ENCODE measurements at places on chromosomes 2 and 18.

- DNase-seq = no peak
These were observed 146.6 kb upstream of the NCK2 start for GRCh38 chr2:105597806-105598803.

DNA sequence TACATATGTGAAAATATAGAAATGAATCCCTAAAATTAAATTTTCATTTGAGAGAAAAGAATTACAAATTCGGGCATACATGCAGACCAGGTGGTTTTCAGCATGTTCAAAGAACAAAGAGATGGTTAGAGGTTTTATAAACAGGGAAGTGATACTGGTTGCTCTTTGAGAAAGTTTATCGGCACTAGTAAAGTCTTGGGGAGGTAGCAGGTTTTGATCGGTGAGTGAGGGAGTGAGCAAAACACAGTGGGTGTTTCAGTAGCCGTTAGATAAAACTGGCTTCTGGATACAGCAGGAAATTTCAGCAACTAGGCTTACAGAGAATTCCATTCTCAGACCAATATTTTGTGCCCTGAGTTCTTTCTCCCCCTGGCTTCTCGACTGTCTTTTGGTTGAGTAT is 51.1 kb downstream of the DSC3 start:
- no peak for DNase-seq

DNA sequence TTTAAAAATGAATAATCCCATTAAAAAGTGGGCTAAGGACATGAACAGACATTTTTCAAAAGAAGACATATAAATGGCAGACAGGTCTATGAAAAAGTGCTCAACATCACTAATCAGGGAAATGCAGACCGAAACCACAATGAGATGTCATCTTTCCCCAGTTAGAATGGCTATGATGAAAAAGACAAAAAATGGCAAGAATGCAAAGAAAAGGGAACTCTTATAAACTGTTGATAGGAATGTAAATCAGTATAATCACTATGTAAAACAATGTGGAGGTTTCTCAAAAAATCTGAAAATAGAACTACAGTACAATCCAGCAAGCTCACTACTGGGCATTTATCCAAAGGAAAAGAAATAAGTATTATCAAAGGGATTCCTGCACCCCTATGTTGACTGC is 169.2 kb downstream of the METTL4 start:
- no peak for DNase-seq

GRCh38 chr18:59898609-59899297 is 1.0 kb upstream of the PMAIP1 start:
- DNase-seq = no peak

- DNase-seq = no peak
These were observed 52.2 kb downstream of the CUL3 start for GRCh38 chr2:224532931-224533330.

DNA sequence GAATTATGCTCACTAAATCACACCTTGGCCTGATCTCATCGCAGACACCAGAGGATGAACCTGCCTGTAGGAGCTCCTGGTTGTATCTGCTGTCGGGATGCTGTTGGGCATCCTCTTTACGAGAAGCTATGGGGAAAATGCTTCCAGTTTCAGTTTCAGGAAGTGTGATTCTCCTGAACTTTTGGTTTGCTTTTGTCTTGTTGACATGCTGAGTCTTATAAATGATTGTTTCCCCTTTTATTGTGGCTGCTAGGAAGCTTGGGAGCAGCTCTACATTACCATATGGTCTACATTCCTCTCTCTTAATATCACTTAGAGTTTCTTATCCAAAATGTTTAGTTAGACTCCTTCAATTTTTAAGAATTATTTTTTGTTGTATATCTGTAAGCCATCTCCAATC is 227.5 kb downstream of the MTX2 start:
- DNase-seq = no peak

DNA sequence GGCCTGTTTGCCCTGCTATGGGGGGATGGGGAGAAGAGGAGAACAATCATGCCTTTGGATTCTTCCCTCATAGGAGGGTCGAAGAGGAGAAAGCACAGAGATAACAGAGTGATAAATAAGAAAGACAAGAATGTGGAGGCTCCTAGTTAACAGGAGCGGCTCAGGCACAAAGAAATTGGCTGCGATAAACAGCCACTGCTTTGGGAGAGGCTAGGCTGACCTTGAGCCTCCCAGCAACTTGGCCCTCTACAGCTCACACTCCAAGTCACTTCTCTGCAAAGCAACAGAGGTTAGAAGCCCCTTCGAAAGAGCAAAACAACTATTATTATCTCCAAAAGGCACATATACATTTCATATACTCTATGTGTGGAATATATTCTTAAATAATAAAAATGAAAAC is 69.5 kb downstream of the ZBTB7C start:
- no peak for DNase-seq

All from stimulated activated CD4-positive, alpha-beta T cell treated with anti-CD3 and anti-CD28 coated beads, Interleukin-12 subunit alpha, Interleukin-12 subunit beta, amount 100 ng/mL, for 48 hours (primary cell).